Lower lobe of right lung (tissue), 2 donors: ENCODE measurements at places on chromosomes 4 and X.

GRCh38 chr4:170675568-170676262 lies 586.0 kb upstream of the AADAT start:
- DNase-seq: no peak

DNA sequence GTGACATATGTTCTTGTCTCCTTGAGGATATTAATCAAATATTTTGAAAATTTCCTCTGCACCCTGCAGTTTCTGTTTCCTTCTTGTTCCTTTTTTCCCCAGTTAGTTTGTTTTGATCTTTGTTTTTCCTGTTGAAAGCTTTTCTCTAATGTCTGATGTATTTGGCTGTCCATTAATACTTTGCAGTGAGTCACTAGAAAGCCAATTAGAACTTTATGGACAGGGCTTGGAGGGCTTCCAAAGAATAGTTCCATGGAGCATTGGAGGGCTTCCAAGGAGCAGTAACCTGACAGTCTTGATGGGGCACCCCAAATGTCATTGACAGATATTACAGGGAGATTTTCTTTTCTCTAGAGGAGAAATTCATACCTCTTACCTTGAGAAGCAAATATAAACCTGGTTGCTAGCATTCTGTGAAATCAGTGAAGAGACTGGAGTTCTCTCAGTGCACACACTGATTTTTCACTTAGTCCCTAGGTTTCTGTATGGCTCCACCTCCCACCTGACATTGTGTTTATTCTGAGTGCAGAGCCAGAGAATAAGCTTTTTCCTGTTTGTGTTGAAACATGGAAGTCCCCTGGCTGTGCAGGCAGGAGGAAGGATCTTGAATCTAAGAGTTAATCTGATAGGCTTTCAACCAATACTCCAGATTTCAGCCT lies 26.5 kb downstream of the SPARCL1 start:
- no peak for DNase-seq

GRCh38 chrX:39063037-39063436 lies 261.8 kb downstream of the MID1IP1 start:
- DNase-seq: peak; percentile 81

GRCh38 chr4:183721207-183722081 lies 62.4 kb downstream of the TRAPPC11 start:
- peak; percentile 80 for DNase-seq

DNA sequence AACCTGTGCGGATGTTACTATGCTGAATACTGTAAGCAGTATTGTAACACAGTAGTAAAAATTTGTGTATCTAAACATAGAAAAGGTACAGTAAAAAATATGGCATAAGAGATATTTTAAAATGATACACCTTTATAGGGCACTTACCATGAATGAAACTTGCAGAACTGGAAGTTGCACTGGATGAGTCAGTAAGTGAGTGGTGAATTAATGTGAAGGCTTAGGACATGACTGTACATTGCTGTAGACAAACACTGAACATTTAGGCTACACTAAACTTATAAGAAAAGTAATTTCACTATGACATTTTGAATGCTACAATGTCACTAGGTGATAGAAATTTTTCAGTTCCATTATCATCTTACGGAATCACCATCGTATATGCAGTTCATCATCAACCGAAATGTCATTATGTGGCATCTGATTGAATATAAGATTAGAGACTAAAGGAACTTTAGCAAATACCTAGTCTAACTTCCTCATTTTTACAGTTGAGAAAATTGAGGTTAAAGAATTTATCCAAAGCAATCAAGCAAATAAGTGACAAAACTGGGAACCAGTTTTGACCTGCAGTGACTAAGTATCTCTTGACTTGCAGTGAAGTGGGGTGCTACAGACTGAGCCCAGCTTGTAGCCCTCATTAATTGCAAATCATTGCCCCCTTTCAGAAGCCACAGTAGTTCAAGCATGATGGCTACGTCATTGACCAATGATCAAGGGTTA lies 55.3 kb downstream of the EGF start:
- no peak for DNase-seq

DNA sequence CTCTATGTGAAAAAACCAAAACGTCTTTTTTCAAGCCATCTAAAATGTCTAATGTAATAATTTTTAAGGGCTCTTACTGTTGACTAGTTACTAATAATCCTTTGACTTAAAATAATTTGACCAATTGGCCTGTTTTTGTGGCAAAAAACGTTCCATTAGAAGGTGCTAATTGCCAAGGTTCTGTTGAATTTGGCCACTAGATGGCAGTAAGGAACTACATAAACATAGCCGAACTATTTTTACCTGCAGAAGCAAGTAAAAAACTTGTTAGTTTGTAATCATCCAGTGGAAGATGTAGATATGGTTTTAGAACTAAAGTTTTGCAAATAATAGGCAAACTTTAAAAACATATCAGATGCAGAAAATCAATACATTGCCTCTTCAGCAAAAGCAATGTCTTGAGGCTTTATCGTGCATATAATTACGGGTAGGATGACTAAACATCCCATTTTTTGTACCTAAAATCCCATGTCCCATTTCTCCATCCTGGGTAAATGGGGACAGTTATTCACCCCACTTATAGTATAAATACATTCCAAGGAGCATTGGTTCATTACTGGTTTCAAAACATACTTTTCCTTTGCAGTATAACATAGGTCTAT lies 57.6 kb downstream of the PROM1 start:
- DNase-seq: no peak

DNA sequence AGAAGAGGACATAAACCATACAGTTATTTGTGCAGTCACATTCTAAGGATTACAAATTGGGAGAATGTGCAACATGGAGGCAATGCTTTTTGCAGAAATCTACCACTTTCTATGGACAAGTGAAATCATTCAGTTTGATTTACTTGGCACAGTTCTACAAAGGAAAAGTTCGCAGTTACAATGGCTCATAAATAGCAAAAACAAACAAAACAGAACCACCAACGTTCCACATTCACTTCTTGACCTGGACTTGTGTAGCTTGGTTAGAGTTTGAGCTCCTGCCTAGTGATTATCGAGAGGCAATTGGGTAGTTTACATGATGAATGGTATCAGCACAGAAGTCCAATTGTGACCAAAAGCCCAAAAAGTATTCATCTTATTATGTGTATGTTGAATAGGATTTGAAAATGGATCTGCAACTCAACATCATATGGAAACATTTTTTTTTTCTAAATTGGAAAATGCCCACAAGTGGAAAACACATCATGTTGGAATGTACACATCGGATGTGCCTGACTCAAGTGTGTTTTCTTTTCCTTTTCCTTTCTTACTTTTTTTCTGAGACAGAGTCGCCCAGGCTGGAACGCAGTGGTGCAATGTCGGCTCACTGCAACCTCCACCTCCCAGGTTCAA lies 123.8 kb downstream of the LUZP4 start:
- DNase-seq: no peak
